CMK (cell line): ENCODE measurements at places on chromosomes 7 and 10.

- no peak for DNase-seq
Measured at GRCh38 chr7:1065585-1066241, 21.4 kb downstream of the GPR146 start.

DNA sequence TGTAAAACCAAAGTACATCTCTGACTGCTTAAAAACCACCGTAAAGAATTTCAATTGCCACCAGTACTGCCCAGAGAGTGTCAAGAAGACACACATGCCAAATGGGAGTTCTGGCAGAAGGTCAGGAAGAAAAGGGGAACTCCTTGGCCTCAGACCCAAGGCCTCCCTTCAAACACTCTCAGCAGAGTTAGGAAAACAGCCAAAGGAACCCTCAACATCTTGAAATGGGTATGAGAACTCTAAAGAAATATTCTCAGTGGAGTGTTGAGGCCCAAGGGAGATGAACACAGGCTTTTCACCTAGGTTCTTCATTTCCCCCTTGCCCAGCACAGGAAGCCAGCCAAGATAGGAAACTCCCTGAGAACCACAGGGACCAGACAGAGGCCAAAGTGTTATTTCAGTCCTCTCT, 96.1 kb upstream of the ASAH2 start:
- no peak for DNase-seq

DNA sequence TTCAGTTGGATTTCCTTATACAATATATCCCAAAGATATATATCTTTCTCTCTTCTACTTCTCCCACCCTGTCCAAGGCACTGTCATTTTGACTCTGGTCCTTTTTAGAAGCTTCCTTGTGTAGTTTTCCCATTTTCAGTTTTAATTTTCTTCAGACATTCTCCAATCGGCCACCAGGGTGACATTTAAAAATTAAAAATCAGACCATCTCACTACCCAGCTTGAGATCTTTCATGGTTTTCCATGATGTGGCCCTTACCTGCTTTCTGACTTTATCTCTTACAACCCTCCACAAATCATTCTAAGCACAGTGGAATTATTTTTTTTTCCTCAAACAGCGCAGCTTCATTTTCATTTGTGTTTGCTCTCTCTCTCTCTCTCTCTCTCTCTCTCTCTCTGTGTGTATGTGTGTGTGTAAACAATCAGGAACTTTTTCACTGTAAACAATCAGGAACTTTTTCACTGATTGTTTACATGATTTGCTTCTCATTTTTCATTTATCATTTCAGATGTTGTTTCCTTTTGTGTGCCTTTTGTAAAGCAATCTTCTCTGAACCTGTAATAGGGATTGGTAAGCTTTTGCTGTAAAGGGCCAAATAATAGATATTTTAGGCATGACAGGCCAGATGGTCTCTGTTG, 348.9 kb downstream of the ATRNL1 start:
- no peak for DNase-seq

DNA sequence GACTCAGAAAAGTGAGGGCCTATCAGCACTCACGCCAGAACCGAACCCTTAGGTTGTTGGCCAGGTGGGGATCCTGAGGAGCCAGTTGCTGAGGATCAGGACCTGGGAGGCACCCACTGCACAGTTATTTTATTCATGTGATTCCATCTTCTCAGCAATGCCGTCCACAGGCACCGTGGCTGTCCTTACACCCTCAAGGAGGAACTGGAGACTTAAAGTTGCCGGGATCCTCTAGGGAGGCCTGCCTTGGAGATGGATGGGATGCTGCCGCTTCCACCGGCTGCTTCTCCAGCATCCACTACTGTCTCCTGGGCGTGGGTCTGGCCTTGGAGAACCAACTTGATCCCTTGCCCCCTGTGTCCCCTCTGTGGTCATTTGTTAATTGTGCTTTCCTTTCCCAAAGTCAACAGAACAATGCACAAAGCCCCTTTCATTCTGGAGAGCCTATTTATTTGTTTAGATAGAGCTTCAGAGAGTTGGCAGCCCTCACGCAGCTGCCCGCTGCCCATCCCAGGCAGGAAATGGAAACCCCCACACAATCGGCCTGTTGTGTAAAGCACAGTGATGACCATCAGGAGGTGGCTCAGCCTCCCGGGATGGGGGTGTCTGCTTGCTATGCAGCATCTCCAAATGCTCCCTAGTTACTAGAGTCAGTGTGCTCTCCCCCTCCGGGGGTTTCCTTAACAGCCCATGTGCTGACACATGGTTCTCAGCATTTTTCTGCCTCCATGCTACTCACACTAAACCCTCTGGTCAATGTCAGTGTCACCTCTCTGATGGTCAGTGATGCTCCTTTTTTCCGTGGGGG, 52.9 kb upstream of the IGFBP3 start:
- no peak for DNase-seq

DNA sequence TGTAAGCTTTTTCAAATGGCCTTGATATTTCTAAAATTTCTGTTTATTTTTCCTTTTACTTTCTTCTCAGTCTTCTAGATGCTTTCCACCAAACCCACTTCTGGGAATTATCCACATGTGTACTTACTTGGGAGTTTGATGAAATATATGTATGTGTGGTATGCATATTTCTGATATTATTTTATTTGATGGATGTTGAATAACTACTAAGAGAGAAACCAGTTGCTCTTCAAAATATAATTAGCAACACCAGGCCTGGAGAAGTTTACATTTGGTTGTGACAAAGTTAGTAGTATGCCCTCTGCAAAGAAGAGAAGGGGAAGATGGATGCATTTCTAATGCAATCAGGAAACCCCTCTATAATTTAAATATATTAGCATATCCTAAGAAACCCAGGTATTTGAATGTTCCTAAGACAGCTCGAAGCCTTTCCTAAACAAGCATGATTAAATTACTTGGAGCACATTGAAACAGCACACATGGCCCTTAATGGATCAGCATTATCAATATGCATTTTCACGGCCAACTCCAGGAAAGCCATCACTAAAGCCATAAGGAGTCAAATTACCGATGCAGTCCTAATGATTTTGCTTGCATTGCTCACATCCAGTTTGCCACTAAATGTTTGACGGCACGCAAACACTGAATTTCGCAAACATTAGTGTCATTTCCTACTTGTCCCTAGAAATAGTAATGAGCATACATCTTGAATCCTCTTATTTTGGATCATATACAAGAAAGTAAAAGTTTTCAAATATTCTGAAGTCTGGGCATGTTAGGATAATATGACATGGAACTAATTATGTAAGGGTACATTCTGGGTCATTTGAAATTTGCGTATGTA, 393.8 kb downstream of the EXOC4 start:
- no peak for DNase-seq

DNA sequence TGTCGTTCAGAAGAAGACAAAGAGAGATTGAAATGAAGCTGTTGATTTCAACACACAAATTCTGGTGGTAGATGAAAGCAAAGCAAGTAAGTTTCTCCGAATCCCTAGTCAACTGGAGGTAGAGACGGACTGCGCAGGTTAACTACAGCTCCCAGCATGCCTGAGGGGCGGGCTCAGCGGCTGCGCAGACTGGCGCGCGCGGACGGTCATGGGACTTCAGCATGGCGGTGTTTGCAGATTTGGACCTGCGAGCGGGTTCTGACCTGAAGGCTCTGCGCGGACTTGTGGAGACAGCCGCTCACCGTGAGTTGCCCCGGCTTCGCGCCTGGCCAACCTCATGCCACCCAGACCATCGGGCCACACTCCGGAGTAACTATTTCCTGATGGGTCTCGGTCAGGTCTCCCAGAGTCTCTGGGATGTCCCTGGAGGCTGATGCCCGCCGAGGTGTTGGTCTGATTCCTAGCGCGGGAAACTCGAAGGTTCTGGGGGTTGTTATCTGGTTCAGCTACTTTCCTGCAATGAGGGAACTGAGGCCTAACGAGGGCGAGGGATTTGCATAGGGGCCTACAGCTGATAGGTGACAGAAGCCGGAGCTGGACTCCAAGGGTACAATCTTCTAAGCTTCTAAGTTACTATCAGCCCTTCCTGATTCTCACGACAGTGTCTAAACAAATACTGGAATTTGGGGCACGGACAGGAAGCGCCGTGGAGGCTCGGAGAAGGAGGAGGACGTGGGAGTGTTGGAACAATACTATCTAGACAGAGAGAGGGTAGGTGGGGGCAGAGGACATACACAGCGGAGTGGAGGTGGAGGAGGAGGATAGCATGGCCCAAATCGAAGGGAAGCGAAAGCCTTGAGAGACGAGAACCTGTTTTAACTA, at the start of gene RPP30:
TSS of gene RPP30 (plus strand) at position 209 of the 882 bp plus-strand sequence. CDS start at position 222, 13 bp downstream.
- peak; percentile 51 for DNase-seq

- no peak for DNase-seq
Measured at GRCh38 chr10:28973309-28973972, 296.1 kb downstream of the BAMBI start.

DNA sequence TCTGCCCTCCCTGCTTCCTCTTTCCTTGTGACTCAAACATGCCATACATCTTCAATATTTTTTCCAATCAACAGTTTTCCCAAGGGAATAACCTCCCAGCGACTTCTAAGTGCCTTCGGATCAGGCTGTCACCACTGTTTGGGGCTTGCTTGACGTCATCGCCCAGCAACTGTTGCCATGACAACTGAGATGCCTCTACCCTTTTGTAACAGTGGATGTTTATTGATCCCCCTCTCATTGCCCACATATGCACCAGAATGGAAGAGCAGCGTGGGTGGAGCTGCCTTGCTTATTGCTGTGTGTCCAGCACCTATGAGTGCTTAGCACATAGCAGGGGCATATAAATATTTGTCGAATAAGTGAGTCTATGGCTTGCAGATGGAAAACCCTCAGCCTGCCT, 14.4 kb downstream of the FFAR4 start:
- no peak for DNase-seq

GRCh38 chr10:122373108-122373507, 1.4 kb upstream of the PLEKHA1 start:
- DNase-seq: no peak

GRCh38 chr7:100675105-100675451, 1.5 kb downstream of the GNB2 start:
- DNase-seq: no peak

GRCh38 chr7:105935250-105935649, 27.8 kb upstream of the CDHR3 start:
- DNase-seq: no peak

GRCh38 chr7:106693677-106694353, 32.9 kb upstream of the CCDC71L start:
- DNase-seq: no peak

DNA sequence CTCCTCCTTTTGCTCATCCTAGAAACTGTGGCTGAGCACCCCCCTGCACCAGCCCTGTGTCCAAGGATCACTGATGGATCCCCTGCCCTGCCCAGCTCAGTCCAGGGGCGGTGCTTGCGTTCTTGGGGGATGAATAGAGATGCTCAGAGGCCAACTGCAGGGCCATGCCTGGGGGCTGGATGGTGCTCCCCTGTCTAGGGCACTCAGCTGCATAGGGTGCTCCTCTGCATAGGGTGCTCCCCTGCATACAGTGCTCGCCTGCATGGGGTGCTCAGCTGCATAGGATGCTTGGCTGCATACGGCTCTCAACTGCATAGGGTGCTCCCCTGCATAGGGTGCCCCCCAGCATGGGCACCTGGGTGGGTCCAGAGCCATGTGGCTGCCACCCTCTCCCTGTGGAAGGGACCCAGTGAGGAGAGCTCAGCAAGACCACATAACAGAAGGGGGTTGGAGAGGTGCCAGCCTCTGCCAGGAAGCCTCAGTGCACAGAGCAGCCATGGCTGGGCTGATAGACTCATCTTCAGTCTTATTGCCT, 95.0 kb downstream of the BMS1 start:
- DNase-seq: no peak

GRCh38 chr10:128522551-128523308, 396.5 kb upstream of the MKI67 start:
- DNase-seq: no peak

- DNase-seq: no peak
Measured at GRCh38 chr7:115267503-115267902, 345.6 kb downstream of the MDFIC start.

DNA sequence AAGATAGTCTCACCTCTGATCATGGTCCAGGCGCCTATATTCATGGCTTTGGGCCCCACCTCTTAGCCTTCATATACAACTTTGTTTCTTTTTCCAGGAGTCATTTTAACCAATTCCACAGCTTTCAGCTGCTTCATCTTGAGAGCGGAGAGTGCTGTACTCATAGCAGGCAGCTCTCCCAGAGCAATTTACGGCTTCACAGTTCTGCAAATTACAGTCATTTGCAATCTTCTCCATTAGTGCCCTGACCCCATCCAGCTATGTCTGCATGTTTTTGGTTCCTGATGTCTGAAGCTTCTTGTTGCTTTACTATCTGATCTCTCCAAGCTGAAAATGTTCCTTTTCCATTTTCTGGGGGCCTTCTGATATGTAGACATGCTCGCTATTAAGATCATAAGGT, 18.0 kb upstream of the MEST start:
- DNase-seq: no peak

GRCh38 chr7:156897673-156898072, 4.7 kb upstream of the LMBR1 start:
- DNase-seq: no peak

GRCh38 chr10:43902842-43903241, 254.2 kb upstream of the ZNF32 start:
- DNase-seq: no peak

- DNase-seq: no peak
Measured at GRCh38 chr10:7786430-7786829, 1.4 kb downstream of the KIN start.

- DNase-seq: no peak
Measured at GRCh38 chr7:50327443-50327842, 22.9 kb downstream of the IKZF1 start.

- DNase-seq: no peak
Measured at GRCh38 chr10:125691160-125691981, 8.4 kb upstream of the TEX36 start.

- DNase-seq: no peak
Measured at GRCh38 chr7:144384555-144385245, 18.8 kb downstream of the NOBOX start.

- no peak for DNase-seq
Measured at GRCh38 chr7:31783221-31783620, 96.2 kb downstream of the PPP1R17 start.

DNA sequence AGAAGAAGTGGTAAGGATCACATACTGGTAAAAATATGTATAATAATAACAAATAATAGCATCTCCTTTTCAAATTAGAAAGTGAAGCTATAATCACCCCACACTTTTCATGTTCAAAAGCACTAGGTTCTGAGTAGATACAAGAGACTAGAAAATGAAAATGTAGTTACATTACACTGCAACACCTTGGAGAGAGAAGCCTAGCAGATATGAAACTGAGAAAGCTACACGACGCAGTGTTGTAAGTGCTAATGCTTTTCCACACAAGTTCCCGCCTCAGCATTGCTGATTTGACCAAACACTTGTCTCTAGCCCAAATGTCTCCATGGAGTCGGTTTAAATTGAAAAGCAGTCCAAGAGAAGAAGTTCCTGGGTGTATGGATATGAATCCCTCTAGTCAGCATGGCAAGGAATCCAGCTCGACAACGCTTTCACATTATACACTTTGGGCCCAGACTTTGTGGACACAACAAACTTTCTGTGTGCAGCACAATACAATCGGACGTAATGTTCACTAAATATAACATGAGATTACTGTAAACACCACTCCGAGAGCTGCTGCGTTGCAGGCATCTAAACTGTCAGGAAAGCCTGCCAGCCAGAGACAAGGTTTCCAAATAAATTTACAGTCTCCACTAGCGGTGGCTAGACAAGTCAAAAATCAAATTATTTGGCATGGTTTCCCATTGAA, 1.7 kb downstream of the PDE1C start:
- no peak for DNase-seq
